ENCODE measurements at places on chromosomes 4 and X.

DNA sequence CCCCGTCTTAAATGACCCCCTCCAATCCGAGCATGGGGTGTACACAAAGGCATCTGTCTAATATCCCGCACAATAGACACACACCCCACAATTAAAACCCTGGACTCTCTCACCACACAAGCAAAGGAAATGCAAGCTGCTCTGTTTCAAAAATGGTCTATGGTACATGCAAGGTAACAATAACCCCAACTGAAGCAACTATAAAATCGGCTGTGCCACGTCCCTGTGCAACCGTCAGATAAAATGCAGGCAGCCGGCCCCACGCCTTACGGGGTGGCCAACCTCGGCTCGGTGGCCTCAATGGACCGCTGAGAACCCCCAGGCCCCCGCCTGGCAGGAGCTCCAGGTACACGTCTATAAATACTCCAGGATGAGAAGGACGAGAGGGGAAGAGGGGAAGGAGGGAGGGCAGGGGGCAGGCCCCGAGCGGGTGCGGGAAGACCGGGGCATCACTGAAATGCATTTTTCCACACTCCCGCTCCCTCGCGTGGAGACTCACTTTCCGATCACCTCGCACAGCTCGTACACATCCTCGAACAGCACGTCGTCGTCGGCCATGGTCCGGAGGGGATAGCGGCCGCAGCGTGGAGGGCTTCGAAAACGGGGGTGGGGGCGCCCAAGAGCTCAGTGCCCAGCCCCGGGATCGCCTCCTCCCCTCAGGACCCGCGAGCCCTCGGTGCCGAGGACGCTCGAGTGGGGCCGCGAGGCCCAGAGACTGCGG, 763 bp downstream of the CASK start:
- DNase-seq: no peak

DNA sequence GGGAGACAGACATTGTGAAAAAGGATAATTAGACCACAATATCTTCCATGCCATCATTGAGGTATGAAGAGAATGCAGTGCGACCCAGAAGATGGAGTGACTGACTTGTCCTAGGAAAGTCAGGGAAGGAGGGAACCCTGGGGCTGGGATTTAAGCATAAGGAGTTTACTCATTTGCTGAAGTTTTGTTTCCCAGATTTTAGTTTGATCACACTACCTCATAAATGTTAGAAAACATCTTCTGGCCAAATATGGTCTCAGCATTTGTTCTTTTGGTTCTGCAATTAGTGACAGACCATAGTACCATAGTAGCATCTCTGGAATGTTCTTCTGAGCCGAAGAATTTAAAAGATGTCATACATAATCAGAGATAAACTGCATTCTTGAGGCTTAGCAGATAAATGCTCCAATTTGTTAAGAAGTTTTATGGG, 96.5 kb upstream of the PGRMC2 start:
- no peak for DNase-seq

DNA sequence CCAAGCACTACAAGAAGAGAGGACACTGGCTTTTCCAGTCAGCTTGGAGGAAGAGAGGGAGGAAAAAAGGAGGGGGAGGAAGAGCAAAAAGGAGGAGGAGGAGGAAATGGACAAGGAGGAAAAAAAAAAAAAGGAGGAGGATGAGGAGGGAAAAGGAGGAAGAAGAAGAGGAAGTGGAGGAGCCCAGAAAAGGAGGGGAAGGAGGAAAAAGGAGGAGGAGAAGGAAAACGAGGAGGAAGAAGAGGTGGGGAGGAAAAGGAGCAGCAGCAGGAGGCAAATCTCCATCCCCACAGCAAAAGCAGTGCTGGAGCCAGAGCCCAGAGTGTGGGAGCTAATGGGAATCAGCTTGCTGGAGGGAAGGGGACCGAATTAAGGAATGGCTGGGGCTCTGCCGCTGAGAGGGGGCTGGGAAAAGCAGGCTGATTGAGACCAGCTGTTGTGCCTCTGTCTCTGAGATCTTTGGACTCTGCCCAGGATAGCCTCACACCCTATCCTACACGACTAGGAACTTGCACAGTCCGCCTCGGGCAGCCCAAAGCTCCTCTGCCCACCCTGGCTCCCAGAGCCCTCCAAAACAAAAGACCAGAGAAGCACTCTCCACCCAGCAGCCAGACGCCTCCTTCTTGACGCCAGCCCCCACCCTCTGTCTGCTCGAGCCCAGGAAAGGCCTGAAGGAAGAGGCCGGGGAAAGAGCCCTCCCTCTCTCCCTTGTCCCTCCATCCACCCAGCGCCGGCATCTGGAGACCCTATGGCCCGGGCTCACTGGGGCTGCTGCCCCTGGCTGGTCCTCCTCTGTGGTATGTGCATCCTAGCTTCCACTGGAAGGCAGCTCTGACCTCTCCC, at the start of gene XPNPEP2:
Gene XPNPEP2 (plus strand): TSS at position 514 of the 843 bp plus-strand sequence. CDS start 235 bp downstream, at position 749.
- DNase-seq: no peak

GRCh38 chr4:176156656-176157055, 38.7 kb downstream of the SPATA4 start:
- DNase-seq: no peak

DNA sequence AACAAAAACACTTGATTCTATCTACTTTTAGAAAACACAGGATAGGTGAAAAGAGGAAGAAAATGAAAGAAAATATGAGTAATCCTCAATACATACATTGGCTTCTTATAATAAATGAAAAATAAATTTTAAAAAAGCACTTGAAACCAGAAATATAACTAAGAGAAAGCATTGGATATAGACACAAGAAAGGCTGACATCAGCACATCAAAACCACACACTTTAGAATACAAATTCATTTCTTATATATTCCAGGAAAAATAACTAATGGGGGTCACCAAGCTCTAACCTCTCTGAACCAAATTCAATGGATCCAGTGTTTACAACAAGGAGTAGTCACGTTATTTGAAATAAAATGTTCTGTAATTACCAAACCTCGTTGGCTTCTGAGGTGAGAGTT, 133.5 kb downstream of the REELD1 start:
- DNase-seq: no peak

- DNase-seq: no peak
These were observed 819.6 kb upstream of the EPHA5 start for GRCh38 chr4:66489783-66490452.

DNA sequence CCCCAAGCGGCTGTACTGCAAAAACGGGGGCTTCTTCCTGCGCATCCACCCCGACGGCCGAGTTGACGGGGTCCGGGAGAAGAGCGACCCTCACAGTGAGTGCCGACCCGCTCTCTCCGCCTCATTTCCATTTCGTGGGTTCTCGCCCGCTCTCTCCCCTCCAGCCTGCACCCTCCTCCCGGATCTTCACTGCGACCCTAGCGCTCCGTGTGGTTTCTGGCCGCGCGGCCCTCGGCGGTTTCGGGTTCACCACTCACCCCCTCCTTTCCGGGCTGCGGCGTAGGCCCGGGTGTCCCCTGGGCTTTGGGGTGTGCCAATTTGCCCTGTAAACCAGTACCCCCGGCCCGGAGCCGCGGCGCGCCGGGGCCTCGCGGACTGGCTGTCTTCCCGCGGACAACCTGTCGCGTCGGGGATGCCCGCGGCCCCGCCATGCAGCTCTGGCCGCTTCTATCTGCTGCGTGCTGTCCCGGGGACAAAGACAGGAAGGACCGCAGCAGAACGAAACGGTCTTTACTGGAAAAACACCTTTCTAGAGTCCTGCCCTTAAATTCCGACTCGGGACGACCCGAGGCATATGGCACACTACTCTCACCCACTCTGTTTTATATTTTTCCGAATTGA, 737 bp downstream of the FGF2 start:
- DNase-seq: no peak

- no peak for DNase-seq
These were observed 59.7 kb upstream of the BEX4 start for GRCh38 chrX:103155201-103155600.

GRCh38 chrX:38880296-38880854, 79.1 kb downstream of the MID1IP1 start:
- no peak for DNase-seq

- DNase-seq: peak; percentile 29
These were observed 95.9 kb upstream of the PTPN13 start for GRCh38 chr4:86497980-86498862.

DNA sequence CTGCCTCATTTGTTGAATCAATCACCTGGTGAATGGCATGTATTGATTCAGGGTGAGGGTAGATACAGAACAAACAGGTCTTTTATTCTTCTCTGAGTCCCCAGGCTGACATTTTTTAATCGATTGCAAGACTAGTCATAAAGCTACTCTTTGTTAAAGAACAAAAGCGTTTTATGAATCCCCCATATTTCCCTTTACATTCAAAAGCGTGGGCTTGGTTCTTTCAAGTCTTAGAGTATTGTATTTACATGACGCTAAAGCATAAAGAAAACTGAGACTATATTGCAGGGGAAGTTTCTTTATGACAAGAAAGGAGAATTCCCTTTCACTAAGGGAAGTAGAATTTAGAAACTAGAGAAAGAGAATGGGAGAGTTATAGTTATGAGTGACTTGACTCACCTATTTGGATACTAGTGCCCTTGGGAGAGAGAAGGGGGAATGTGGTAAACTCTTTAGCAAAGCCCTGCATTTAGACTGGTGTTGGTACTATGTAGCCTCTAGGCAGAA, 69.3 kb upstream of the PDE5A start:
- no peak for DNase-seq

GRCh38 chr4:65917486-65917885, 247.2 kb upstream of the EPHA5 start:
- DNase-seq: no peak

DNA sequence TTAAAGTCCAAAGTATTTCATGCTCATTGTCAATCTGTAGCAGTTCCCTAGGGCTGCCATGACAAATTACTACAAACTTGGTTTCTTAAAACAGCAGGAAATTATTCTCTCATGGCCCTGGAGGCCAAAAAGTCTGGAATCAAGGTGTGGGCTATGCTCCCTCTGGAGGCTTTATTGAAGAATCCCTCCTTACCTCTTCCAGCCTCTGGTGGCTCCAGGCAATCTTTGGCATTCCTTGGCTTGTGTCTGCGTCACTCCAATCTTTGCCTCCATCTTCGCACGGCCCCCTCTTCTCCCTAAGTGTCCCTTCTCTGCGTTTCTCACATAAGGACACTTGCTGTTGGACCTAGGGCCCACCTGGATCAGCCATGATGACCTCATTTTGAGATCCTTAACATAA, 170.4 kb downstream of the SMIM20 start:
- DNase-seq: no peak

- DNase-seq: no peak
These were observed 202.2 kb downstream of the NLGN4X start for GRCh38 chrX:6026429-6026828.

- no peak for DNase-seq
These were observed 5.9 kb downstream of the FAM199X start for GRCh38 chrX:104172121-104172520.

- DNase-seq: no peak
These were observed 4.4 kb downstream of the SOD3 start for GRCh38 chr4:24799544-24800324.

Measured in NCI-H1436 treated with DMSO at 0.1 percent for 48 hours (cell line).